ENCODE measurements at places on chromosomes 12 and 14.

DNA sequence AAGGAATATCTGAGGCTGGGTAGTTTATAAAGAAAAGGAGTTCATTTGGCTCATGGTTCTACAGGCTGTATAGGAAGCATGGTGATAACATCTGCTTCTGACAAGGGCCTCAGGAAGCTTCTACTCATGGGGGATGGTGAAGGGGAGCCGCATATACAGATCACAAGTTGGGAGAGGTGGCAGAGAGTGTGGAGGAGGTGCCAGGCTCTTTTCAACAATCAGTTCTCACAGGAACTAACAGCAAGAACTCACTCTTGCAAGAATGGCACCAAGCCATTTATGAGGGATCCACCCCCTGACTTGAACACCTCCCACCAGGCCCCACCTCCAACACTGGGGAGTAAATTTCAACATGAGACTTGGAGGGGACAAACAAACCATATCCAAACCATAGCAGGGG is 3.5 kb upstream of the TSPAN11 start:
- no peak for DNase-seq

DNA sequence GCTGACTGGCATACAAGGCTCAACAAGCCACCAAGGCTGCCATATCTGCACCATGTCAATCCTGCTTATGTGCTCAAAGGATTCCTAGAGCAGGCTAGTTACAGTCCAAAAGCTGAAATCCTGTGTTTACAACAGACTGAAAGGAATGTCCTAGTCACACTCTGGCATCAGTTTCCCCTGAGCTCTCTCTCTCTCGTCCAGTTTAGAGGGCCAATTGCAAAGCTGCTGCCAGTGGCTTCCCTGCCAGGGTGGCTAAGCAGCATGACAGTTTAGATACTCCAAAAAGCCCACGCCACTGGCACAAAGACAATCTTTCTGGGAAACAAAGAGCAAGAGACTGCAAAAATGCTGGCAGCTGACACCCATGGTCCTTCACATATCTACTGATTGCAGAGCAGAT is 392.1 kb downstream of the RPS29 start:
- DNase-seq: no peak

DNA sequence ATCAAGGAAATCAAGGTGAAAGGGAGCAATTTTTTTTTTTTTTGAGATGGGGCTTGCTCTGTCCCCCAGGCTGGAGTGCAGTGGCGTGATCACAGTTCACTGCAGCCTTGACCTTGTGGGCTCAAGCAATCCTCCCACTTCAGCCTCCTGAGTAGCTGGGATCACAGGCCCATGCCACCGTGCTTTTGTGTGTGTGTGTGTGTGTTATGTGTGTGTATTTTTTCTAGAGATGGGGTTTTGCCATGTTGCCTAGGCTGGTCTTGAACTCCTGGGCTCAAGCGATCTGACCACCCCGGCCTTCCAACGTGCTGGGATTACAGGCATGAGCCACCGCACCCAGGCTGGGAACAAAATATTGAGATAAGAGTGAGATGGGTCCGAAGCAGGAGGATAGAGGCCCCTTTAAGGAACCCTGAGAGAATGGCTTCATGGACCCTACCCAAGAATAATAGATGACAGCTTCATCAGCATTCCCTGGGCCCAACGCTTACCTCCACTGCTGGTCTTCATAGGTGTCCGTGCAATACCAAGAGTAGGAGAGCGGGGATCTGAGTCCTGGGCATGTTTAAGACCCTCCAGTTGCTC is 1.0 kb downstream of the CDCA3 start:
- DNase-seq: no peak

DNA sequence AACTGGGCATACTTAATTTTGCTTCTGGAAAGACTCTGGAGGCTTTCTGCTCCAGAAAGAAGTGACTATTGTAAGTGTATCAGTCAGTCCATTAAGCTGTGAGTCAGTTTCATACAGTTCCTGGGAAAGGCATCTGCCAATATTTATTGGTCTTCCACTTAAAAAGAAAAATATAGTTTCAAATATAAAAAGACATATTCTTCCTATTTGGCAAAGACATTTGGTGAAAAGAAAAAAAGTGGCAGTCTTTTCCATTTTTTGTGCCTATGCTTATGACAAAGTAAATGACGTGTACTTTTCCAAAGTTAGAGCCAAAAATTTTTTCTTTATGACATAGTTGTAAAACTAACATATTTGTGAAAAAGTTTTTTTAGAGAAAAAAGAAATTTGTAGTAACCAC is 12.3 kb downstream of the TMEM30B start:
- no peak for DNase-seq

GRCh38 chr14:92686900-92687427 is 61.5 kb downstream of the LGMN start:
- DNase-seq: peak; percentile 55

GRCh38 chr14:63448841-63449240 is 94.3 kb downstream of the PPP2R5E start:
- no peak for DNase-seq

DNA sequence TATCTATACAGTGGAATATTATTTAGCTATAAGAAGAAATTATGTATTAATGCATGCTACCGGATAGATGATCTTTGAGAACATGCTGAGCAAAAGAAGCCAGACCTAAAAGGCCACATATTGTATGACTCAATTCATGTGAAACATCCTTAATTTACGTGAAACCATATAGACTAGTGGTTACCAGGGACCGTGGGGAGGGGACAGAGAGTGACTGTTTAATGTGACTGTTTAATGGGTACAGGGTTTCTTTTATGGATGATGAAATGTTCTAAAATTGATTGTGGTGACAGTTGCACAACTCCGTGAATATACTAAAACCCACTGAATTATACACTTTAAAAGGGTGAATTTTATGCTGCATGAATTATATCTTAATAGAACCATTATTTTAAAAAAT is 8.5 kb upstream of the BCL7A start:
- DNase-seq: no peak

- no peak for DNase-seq
These were observed 111.8 kb downstream of the SLC25A47 start for GRCh38 chr14:100434911-100435438.

DNA sequence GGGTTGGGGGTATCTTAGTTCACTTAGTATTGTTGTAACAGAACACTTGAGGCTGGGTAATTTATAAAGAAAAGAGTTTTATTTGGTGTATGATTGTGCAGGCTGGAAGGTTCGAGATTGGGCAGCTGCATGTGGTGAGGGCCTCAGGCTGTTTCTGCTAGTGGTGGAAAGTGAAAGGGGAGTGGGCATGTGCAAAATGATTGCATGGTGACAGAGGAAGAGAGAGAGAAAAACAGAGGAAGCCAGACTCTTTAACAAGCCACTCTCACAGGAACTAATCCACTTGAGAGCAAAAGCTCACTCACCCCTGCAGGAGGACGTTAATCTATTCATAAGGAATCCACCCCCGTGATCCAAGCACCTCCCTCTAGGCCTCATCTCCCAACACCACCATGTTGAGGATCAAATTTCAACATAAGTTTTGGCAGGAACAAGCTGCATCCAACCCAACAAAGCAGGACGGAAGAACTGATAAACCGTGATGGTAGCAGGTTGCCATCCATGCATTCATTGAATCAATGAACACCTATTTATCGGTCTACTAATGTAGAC is 165.0 kb upstream of the GZMB start:
- DNase-seq: peak; percentile 79

DNA sequence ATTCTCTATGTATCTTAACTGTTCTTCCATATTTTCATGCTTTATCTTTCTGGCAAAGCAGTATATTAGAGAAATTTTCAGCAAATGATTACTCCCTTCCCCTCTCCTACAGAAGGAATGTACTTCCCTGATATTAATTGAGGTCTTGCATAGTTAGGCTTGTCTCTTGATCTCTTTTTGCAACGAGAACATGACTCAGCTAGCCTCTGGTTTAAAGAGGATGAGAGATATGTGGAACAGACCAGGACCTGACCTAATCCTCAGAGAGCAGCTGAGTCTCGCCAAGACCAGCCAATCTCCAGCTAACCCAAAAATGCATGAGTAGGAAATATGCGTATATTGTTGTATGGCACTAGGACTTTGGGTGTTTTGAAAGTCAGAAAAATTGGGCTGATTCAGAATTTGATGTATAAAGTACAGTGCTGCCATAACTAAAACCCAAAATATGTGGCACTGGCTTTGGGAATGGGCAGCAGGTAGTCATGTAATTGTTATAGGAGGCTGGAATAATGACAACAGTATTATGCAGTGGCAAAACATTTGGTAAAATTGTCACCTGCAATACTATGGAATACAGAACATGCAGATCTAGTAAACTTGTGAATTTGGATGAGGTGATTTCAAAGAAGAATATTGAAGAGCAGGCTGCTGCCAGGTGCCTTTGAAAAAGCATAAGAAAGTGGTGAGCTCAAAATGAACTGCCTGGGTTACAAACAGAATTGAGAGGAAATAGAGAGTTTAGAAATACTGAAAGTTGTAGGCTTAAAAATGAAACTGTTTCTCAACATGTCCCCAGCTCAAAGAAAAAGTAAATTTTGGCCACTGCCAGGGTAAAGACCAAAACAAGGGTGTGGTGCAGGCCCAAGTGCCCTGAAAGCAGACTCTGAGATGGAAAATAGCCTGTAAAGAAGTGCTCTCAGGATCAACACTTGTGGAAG is 9.3 kb upstream of the USP15 start:
- no peak for DNase-seq

DNA sequence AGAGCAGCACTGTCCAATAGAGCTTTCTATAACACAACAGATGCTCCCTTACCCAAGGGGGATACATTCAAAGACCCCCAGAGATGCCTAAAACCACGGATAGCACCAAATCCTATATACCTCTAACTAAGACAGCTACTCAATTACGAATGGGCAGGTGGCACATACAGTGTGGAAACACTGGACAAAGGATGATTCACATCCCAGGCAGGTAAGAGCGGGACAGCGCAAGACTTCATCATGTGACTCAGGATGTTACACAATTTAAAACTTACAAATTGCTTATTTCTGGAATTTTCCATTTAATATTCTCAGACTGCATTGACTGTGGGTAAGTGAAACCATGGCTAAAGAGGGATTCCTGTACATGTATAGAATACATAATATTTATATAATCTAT is 5.5 kb upstream of the HCFC2 start:
- no peak for DNase-seq

GRCh38 chr12:124853781-124854636 is 9.7 kb downstream of the SCARB1 start:
- no peak for DNase-seq

GRCh38 chr14:71163050-71163841 is 256.0 kb downstream of the PCNX1 start:
- DNase-seq: no peak

GRCh38 chr14:102825307-102826095 is 48.3 kb downstream of the TRAF3 start:
- no peak for DNase-seq

DNA sequence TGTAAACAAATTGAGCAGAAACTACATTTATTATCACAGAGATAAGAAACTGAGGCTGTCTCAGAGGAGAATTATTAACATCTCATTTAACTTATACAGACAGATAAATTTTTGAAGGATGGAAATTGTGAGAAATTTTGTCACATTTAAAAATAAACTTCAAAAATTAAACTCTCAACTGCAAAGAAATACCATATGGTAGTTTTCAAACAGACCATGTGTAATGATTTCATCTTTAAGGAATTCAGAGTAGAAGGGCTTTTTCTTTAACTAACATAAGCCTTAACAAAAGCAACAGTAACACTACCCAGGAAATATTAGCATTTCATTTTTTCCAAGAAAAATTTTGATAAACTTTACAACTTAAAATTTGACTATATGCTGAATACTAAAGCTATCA is 26.6 kb downstream of the NUP37 start:
- DNase-seq: no peak

GRCh38 chr12:92442782-92443181 is 260.0 kb upstream of the PLEKHG7 start:
- DNase-seq: no peak

DNA sequence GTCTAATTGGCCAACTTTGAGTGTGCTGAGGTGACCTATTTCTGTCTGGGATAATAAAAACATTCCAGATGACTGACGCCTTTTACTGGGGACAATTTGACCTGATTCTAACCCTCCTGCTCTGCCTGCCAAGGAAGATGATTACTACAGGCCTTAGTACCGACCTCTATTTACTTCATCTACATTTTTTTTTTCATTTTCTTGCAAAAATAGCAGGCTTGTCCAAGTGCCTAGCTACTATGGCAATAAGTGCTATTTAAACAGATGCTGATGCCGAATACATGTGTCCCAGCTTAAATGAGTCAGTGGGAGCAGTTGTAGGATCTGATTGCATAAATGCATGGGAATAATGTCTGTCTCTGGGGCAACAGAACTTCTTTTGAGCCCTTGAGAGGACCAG is 254.3 kb downstream of the RGS6 start:
- DNase-seq: no peak

DNA sequence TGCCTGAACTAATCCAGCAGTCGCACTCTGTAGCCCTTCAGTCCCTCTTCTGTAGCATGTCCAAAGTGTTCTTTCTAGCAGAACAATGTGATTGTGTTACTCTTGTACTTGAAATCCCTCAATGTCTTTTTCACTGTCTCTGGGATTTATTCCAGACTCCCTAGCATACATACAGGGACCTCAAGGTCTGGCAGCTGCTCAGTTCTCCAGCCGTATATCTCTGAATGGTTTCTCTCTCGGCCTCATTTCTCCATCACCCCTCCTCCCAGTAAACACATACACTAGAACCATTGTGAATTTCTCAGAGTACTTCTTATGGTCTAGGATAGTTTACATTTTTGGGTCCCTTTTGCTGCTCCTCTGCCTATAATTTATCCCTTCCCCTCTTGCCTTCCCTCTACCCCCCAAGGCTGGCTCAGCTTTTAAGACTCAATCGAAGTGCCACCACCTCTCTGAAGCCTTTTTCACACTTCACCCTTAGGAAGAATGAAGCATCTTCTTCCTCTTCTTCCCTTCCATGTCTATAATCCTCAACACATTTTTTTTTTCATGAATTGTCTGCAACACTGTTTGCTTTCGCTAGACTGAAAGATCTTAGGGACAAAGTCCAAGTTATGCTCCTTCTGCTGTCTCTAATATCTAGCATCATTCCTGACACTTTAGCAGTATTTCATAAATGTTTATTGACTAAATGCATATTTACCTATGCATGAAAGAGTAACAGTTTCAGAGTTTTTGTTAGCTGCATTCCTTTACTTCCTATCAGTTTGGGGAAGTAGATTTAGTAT is 446.1 kb downstream of the ZFP36L1 start:
- no peak for DNase-seq

- no peak for DNase-seq
These were observed 61.1 kb downstream of the RAB35 start for GRCh38 chr12:120055231-120056000.

DNA sequence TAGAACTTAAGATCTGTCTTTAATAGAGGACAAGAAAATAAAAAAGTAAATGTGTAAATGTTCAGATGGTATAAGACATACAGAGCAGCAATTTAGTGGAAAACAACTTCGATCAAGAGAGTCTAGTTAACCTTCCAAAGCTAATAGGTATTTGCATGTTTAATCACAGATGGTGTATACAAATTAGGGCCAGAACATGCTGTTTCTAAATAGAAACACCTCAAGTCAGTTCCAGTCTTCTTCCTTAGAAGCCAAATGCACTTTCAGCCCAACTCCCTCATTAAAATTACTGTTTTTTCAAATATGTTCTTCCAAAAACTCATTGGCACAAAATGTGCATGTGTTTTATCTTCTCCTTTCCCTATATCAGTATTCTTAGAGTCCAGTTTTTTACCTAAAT is 604.4 kb downstream of the SLC6A15 start:
- DNase-seq: no peak

Data from NCI-H524 treated with DMSO at 0.1 percent for 48 hours (cell line).